Progenitor cell of endocrine pancreas (in vitro differentiated cells): ENCODE measurements at places on chromosomes 11 and 22. TPM values are rescaled to one million over a fixed set of nuclear protein-coding genes. Genes with fewer than 3 reads are reported as not detected.

Gene OR56A1
- total RNA-seq = 0.09 TPM in 1 of 2 replicates, not detected in the other

Gene CLDN5
- total RNA-seq = not detected in 2 replicates

Gene MOGAT2
- not detected in 2 replicates for total RNA-seq

Gene POU2AF1
- total RNA-seq = 0.43 and 0.58 TPM in 2 replicates

Gene EML3
- total RNA-seq = 42.7 and 47.0 TPM in 2 replicates

DNA sequence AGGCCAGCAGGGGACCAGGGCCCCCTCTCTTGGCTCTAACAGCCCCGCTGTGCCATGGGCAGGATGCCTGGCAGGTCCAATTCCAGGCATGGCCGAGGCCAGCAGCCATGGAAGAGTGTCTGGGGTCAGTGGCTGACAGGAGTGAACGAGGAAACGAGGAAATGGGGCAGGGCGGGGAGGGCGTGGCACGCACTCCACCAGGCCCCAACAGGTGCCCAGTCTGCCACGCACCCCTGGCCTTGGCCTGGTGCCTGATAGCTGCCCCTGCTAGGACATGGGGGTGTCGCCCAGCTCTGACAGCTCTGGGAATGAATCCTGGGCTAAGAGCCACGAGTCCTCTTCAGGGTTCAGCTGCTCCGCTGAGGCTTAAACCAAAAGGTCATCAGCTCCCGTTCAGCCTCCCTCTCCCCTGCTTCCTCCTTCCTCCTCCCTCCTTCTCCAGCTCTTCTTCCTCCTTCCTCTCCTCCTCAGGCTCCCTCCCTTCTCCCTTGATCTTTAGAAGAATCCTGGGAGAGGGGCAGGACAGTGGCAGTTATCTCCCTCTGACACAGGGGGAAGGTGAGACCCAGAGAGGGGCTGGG lies 11.5 kb upstream of the TBC1D22A start:
- no peak overlapping the region for H3K27ac ChIP-seq
- DNase-seq = no peak
- H3K4me1 ChIP-seq = no peaks in the 10 kb centered on the region
- no peaks in the 10 kb centered on the region for H3K36me3 ChIP-seq
- H3K4me3 ChIP-seq = no peak overlapping the region
- H3K27me3 ChIP-seq = peaks cover 38% of the 10 kb centered on the region

- no peaks in the 10 kb centered on the region for H3K4me1 ChIP-seq
- H3K27me3 ChIP-seq = no peaks in the 10 kb centered on the region
- DNase-seq = no peak
- no peaks in the 10 kb centered on the region for H3K36me3 ChIP-seq
Measured at GRCh38 chr22:19873960-19874306, 19.3 kb upstream of the GNB1L start.

DNA sequence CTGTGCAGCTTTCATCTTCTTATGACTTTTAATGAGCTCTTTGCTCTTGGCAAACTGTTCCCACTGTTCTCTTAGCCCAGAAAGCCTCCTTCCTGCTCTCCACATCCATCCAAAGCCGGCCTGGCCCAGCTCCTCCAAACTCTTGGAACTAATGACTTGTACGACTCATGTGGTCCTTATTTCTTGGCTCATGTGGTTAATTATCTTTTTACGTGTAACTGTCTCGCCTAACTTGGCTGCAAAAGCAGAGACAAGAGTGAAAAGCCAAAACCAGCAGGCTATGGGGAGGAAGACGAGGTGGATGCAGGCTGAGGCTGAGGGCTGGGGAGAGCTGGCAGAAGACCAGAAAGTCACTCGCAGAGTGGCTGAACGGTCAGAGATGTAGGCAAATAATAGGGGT lies 5.5 kb downstream of the CSNK2A3 start:
- no peaks in the 10 kb centered on the region for H3K36me3 ChIP-seq
- peaks cover 5% of the 10 kb centered on the region for H3K4me1 ChIP-seq
- no peak for DNase-seq
- H3K27ac ChIP-seq = peak overlapping the region; percentile 68
- no peak overlapping the region for H3K4me3 ChIP-seq
